T-helper 9 cell (primary cell): ENCODE measurements at places on chromosomes 13 and 19.

GRCh38 chr19:50899569-50899968 lies 11.6 kb downstream of the KLK4 start:
- DNase-seq, result no peak

DNA sequence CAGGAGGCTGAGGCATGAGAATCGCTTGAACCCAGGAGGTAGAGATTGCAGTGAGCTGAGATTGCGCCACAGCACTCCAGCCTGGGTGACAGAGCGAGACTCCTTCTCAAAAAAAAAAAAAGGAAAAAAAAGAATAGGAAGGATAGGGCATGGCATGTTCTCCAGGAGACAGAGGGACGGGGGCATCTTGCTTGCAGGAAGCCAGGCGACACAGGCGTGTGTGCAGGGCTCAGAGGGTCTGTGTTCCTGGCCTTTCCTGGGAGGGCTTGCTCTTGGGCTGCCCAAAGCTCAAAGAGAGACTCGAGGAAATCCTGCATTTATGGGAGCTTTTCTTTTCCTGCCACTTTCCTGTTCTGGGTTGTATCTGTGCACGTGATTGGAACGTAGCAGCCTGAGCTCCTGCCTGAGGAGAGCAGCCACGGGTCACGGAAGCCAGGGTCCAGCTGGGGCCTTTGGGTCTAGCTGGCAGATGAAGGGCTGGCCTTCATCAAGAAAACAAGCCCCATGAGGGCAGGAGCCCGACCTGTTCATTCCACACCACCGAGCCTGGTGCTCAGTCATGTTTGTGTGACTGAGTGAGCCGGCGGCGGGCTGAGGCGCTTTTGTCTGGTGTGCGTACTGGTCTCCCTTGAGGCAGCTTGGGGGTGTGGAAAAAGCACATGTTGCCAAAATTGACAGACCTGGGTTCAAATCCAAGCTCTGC lies 44.5 kb downstream of the CAPN12 start:
- no peak for DNase-seq

DNA sequence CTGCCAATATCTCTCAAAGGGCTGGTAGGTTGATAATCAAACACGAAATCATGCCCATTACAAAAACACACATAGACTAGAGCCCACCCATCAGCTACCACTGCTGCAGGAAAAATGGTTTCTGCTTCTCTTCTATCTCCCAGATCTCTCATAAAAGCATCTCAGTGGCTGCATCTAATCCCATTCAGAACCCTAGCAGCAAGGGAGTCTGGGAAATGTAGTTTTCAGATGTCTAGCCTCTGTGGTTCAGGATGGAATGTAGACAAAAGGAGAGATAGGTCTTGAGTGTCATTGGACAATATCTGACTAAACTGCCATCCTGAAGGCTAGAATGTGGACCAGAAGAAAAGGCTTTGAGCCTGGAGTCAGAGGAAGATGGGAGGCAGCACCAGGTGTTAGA lies 32.1 kb downstream of the RDH8 start:
- DNase-seq, result no peak

GRCh38 chr13:97276862-97277269 lies 54.7 kb downstream of the MBNL2 start:
- no peak for DNase-seq

- DNase-seq, result no peak
These were observed 14.6 kb downstream of the ACER1 start for GRCh38 chr19:6318772-6319171.

GRCh38 chr13:75963302-75963701 lies 327.2 kb downstream of the LMO7 start:
- DNase-seq, result no peak

DNA sequence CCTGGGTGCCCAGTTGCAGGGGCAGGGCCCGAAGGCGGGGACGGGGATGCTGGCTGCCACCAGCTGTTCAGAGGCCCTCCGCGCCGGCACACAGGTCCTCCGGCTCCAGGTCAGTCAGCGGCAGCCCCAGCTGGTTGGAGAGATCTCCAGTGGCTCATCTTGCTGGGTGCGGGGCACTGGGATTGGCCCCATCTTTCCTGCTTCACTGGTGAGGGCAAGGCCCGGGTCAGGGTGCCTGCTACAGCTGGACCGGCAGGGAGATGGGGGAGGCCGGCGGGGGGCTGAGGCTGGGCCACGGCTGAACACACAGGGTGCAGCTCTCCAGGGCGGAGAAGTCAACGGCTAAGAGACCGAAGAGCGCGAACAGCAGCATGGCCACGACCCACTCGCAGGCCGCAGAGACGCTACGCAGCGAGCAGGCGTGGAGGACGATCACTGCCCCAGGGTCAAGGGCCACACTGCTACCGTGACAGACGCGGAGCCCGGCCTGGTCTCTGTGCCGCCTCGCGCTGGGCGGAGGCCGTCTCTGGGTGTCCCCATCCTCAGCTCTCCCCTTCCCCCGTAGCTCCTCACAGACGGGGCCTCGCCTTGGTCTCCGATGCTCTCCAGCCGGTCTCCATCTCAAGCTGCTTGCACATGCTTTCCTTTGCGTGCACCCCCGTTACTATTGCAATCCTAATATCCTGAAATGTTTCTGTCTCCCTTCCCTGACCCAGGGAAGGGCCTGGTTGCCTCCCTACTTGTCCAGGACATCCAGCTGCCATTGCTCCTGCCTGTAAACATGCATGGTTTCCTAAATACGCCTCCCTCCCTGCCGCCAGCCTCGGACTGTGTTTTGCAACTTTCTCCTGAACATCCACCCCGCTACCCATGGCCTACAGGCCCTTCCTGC lies 12.3 kb downstream of the TMEM150B start:
- DNase-seq, result no peak

GRCh38 chr13:21365574-21365973 lies 93.5 kb downstream of the ZDHHC20 start:
- no peak for DNase-seq

- no peak for DNase-seq
These were observed 9.1 kb upstream of the PNMA8A start for GRCh38 chr19:46480415-46480814.

DNA sequence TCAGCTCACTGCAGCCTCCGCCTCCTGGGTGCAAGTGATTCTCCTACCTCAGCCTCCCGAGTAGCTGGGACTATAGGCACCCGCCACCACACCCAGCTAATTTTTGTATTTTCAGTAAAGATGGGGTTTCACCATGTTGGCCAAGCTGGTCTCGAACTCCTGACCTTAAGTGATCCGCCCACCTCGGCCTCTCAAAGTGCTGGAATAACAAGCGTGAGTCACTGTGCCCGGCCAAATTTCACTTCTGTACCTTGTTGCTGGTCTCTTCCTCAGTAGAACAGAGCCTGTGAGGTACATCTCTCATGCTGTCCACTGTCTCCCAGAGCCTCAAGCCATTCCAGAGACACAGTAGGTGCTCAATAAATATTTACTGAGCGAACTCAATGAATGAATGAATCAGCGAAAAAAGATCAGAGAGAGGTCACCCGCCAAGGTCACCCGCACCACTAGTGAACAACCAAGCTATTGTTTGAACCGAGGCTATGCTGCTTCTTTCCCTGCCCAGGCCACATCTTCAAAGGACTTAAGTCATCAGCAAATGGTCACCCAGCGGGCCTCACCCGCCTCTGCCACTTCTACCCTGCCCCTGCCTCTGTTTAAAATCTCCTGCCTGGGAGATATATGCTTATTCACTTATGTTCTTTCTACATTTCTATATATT lies 9.3 kb downstream of the TMEM143 start:
- no peak for DNase-seq

- no peak for DNase-seq
These were observed 58.5 kb downstream of the TRPM4 start for GRCh38 chr19:49216071-49216470.

DNA sequence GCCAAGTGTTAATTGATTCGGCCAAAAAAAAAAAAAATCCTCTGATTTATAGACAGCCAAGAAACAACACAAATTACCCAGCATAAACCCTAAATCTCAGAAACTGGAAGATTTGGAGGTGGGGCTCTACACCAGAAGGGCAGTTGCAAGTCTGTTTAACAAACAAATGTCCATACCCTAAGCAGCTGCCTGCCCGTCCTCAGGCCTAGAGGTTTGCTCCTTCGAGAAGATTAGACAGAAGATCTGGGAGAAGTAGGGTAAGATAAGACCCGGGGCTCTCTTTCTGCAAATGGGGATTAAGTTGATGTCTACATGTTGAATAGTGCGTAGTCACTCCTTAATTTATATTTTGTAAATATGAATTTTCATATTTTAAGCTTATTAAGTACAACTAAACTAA lies 3.4 kb upstream of the N4BP2L1 start:
- DNase-seq, result no peak

GRCh38 chr19:48398102-48398374 lies 4.6 kb downstream of the GRIN2D start:
- DNase-seq, result no peak

- no peak for DNase-seq
These were observed 12.9 kb downstream of the CC2D1A start for GRCh38 chr19:13918726-13919411.

DNA sequence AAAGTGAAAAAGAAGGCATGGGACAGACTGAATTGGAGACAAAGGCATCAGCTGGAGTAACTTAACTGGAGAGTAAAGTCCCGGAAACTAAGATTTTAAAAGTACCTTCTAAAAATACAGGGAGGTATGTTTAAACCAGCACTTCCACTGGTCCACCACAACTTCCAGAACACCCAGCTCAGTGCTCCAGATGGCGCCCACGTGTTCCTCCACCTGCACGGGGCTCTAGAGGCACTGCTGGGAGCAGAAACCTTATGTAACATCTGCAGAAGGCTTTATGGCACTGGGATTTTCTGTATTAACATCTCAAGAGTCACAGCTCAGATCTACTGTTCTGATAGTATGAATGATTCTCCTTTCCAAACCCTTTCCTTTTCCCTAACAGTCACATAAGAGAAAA lies 252.1 kb downstream of the DCLK1 start:
- DNase-seq, result no peak

DNA sequence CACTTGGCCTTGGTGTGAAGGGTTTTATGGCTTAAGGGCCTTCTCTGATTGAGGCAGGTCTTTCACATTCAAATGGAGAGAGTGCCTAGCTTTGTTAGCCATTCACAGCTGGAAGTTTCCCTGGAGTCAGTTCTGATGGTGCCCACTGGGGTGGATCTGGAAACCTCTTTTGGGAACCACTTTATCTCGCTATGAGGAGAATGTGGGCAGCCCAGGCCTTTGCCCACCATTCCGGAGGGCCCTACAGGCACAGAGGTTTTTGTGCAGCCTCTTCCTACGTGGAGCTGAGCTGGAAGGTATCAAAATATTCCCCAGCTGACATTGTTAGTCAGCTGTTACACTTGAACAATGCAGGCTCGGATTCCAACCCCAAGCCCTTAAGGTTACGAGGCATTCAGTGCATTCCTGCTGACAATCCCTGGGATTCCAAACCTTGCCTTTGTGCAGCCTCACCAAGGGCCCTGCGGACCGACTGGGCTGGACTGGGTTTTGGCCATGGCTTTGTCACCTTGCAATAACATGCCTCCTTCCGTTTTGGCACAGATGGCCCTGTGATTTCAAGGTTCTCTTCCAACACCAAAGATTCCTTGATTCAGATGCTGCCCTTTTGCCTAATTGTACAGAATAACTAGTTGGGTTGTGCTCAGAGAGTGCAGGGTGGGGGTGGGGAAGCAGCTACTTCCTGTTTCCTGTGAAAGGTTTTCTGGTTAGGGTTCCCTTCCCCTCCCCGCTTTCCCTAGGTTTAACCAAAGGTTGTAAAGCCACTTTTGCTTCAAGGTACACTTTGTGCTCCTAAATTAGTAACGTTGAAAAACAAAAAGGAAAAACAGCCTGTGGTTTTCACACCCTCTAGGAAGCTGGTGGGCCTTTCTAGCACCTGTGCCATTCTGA lies 27.0 kb downstream of the SAE1 start:
- no peak for DNase-seq

DNA sequence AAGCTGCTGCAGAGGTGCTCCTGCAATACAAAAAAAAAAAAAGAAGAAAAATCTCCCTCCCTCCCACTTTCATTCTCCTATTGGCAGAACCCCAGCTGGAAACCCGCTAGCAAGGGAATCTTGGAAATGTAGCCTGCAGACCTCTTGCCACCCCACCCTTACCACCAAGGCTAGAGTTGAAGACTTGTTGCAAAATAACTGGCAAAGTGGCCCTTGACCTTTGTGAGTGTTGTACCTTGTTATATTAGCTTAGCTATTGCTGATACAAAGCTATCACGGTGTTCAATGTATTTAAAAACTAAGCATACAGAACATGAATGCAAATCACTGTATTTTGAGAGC lies 57.5 kb upstream of the KCTD4 start:
- no peak for DNase-seq

DNA sequence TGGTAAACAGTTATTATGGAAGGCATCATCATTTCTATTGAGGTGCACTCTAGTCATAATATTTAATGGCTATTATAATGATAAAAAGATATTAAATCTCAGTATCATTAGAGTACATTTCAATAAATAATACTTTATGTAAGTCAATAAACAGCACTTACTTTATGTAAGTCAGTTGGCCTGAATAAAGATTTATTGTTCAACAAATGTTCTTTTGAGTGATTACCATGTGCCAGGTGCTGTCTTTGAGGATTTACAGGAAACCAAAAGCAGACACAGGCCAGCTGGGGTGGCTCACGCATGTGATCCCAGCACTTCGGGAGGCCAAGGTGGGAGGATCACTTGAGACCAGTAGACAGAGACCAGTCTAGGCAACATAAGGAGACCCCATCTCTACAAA lies 5.0 kb upstream of the NKG7 start:
- DNase-seq, result no peak

DNA sequence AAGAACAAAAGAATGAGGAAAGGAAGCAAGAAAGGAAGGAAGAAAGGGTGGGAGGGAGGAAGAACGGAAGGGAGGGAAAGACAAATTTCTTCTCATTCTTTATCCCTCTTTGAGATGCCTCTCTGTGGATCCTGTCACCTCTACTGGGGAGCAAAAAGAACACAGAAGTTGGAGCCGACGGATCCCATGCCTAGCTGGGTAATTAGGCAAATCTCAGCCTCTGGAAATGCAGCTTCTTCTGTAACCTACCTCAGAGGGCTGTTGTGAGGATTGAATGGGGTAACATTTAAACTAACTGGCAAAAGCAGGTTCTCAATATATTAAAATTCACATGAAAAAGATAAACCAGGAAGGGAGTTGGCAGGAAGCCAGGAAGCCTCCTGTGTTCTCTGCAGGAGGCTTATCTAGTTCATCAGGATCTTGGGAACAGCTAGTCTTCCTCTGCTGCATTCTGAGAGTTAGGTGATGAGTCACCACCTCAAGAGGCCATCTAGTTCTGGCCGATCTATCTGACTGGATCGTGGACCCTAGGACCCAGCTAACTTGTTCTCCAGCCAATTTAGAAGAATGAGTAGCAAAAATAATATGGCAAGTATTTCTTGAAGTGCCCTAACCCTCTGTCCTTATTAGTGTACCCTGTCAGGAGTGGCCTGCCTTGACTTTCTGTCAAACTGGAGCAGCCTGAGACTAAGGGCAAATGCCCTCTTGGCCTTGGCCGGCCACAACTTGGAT lies 15.2 kb upstream of the CPB2 start:
- no peak for DNase-seq

- no peak for DNase-seq
These were observed 49.8 kb downstream of the ELF1 start for GRCh38 chr13:40969169-40969901.

GRCh38 chr13:74193391-74193790 lies 59.2 kb upstream of the KLF12 start:
- DNase-seq, result no peak

- peak; percentile 44 for DNase-seq
These were observed 47.2 kb downstream of the ZAR1L start for GRCh38 chr13:32267836-32268439.

GRCh38 chr13:63942372-63942771 lies 2526.7 kb upstream of the PCDH20 start:
- DNase-seq, result no peak

- DNase-seq, result no peak
These were observed 42.0 kb upstream of the TDRD3 start for GRCh38 chr13:60355056-60355455.

GRCh38 chr19:51508059-51508733 lies 6.6 kb upstream of the SIGLEC12 start:
- DNase-seq, result no peak
